ENCODE measurements at places on chromosomes 3 and 15. TPM values are rescaled to one million over a fixed set of nuclear protein-coding genes. Genes with fewer than 3 reads are reported as not detected.

The WDR49 gene
- total RNA-seq = 1.9 TPM

The ROPN1 gene
- not detected for total RNA-seq

The FANCI gene
- 8.2 TPM for total RNA-seq

The CASR gene
- 0.08 TPM for total RNA-seq

The GPR27 gene
- 16.3 TPM for total RNA-seq

The LRRC57 gene
- total RNA-seq = 23.5 TPM

The AP2M1 gene
- total RNA-seq = 243 TPM

The FSD2 gene
- total RNA-seq = not detected

The PRSS50 gene
- 1.6 TPM for total RNA-seq

The RTP4 gene
- 10.6 TPM for total RNA-seq

The ZKSCAN7 gene
- total RNA-seq = 10.8 TPM

The PBRM1 gene
- total RNA-seq = 82.3 TPM

The ATXN7 gene
- 61.8 TPM for total RNA-seq

The CCR2 gene
- 1.3 TPM for total RNA-seq

The DUOX1 gene
- total RNA-seq = 85.5 TPM

The CACNA2D3 gene
- total RNA-seq = 8.3 TPM

The CKMT1A gene
- 32.8 TPM for total RNA-seq

The OR5AC2 gene
- total RNA-seq = not detected

The OXTR gene
- 0.49 TPM for total RNA-seq

The LPP gene
- total RNA-seq = 560 TPM
